Natural killer cell treated with Interleukin-12 subunit alpha and Interleukin-12 subunit beta and Interleukin-15 and Interleukin-18, amount 100 ng/mL, for 72 hours (primary cell): ENCODE measurements at places on chromosomes 4 and X. TPM values are rescaled to one million over a fixed set of nuclear protein-coding genes. Genes with fewer than 3 reads are reported as not detected.

Gene SHROOM3
- not detected for total RNA-seq

Gene TLR8
- total RNA-seq = not detected

Gene ZMAT1
- 2.1 TPM for total RNA-seq

Gene SPP1
- total RNA-seq = not detected

Gene RHOXF2B
- not detected for total RNA-seq

DNA sequence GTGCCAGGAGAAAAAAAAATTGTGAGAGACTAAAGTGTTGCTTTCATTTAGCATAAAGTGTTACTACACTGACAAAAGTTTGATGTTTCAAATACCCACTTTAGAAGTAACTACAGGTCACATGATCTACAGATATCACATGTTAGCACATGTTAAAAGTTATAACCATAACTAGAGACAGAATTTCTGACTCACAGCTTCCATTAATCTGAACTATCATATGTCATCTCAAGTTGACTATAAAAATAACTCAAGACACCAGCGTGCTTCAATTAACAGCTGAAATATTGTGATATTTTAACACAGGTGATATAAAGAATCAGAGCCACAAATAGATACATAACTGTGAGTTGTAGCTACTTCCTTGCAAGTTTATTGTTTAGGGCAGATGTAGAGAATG lies 591.5 kb upstream of the PITX2 start:
- DNase-seq = no peak

- DNase-seq = no peak
These were observed 171.9 kb downstream of the DCTD start for GRCh38 chr4:182745237-182745636.

DNA sequence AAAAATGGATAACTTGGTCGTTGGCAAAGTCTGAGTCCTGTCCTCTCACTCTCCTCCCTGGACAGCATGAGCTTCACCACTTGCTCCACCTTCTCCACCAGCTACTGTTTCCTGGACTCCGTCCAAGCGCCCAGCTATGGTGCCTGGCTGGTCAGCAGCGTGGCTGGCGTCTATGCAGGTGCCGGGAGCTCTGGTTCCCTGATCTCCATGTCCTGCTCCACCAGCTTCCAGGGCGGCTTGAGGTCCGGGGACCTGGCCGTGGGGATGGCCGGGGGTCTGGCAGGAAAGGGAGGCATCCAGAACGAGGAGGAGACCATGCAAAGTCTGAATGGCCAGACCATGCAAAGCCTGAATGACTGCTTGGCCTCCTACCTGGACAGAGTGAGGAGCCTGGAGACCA lies 100.8 kb downstream of the NCAPG start:
- no peak for DNase-seq

- no peak for DNase-seq
These were observed 2.3 kb upstream of the MAB21L2 start for GRCh38 chr4:150579551-150580234.

- DNase-seq = no peak
These were observed 122.3 kb upstream of the TMEM164 start for GRCh38 chrX:109880629-109881028.

- no peak for DNase-seq
These were observed 2687.3 kb downstream of the PCDH7 start for GRCh38 chr4:33407496-33407895.

DNA sequence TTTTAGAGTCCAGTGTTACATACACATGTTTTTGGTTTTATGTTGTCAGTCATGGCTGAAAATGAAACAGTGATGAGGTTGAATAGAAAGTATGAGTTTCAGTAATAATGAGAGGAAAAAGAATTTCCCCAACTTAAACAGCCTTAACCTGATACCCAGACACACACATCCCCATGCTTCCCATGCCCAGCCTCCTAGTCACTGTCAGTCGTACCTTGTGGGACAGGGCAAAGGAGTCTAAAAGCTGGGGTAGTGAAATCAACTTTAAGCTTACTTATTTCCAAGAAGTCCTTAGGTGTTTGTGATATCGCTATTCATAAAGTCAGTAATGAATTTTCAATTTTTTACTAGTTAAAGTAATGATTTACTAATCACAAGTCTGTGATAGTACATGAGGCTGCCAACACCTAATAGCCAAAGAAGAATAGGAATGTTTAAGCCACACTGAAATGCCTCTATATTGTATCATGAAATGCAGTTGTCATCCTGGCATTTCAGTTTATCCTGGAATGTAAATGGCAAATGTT lies 24.3 kb upstream of the GPR34 start:
- DNase-seq = no peak

GRCh38 chrX:151722241-151722846 lies 6.5 kb downstream of the FATE1 start:
- no peak for DNase-seq

GRCh38 chr4:64272432-64272831 lies 136.8 kb downstream of the TECRL start:
- no peak for DNase-seq

GRCh38 chrX:46477435-46477834 lies 67.8 kb downstream of the ZNF674 start:
- no peak for DNase-seq

GRCh38 chr4:25190407-25190806 lies 30.2 kb upstream of the SEPSECS start:
- no peak for DNase-seq

- no peak for DNase-seq
These were observed 107.5 kb upstream of the RPL34 start for GRCh38 chr4:108512615-108513505.

DNA sequence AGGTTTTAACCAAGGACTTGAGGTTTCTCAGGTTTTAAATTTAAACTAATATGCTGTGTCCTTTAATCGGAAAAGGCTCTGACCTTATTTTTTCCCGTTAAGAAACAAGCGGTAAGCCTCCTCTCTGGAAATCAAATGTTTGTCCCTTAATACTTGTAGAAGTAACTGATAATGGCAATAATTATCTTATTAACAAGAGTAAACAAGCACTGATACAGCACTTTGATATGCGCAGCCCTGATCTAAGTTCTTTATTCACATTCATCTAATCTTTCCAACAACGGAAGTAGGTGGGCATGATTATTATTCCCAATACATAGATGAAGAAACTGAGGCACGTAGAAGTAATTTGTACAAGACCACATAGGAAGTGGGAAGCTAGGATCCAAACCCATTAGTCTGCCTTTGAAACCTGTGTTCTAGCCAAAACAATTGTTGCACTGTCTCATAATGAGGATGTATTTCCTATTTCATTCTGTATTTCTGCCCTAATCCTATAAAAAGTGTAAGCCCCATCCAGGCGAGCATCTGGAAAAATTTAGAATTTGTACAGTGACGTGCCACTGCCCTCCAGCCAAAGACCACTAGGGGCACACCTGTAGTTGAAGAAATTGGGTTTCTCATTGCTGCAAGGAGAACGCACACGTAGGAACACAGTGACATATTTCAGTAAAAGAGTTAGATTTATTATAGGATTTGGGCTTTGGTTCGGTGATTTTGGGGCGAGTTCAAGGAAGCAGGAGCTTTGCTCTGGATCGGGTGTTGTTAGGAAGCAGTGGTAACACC lies 606 bp downstream of the CXorf58 start:
- no peak for DNase-seq
